ENCODE measurements at places on chromosomes 7 and 10.
A peak's percentile ranks its signal among the peaks of the same experiment; 100 is the strongest.

DNA sequence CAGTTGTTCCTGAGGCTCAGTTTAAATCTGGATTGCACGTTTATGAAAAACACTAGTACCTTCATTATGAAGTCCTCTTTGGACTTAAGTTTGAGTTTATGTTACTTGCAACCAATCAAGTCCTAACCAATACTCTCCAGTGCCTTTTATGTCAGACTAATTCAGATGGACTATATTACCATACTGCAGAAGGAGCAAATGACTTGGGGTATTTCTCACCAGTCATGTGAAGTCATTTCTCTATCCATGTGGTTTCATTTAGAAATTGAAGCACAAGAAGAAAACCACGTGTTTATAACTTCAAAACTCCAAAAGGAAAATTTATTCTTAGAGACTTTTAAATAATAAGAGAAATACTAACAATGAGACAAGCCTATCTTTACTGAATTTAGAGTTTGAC is 201.6 kb downstream of the MBL2 start:
- no peak for DNase-seq

- no peak for DNase-seq
Measured at GRCh38 chr7:17556247-17556956, 257.9 kb downstream of the AHR start.

- DNase-seq, result peak; percentile 51
Measured at GRCh38 chr7:20330928-20331909, 519 bp downstream of the ITGB8 start.

DNA sequence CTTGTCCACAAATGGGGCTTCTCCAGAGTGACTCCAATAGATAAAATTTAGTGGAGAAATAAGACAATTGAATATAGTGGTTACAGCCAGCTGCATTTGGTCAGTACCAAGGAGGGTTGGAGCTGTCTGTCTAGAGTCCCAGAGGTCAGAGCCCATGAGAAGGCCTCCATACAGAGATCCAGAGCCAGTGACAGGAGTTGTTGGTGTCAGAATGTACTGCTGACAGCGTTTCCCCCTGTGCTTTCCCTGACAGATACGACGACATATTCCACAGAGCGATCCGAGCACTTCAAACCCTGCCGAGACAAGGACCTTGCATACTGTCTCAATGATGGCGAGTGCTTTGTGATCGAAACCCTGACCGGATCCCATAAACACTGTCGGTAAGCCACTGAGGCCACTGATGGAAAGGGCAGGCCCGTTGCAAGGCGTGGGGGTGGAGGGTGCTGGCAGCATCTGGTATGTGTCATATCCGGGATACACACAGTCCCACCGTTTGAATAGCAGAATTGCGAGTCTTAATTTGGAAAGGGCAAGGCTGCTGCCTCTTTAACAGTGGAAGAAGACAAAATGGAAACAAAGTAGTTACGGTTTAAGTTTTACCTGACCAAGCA is 483.6 kb downstream of the NRG3 start:
- DNase-seq, result peak; percentile 4

DNA sequence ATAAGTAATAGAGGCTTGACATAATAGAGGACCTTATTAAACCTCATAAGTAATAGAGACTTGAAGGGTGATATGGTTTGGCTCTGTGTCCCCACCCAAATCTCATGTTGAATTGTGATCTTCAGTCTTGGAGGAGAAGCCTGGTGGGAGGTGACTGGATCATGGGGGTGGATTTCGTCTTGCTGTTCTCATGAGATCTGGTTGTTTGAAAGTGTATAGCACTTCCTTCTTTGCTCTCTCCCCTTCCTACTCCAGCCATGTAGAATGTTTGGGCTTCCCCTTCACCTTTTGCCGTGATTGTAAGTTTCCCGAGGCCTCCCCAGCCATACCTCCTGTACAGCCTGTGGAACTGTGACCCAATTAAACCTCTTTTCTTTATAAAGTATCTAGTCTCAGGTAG is 8.6 kb downstream of the KIFBP start:
- DNase-seq, result no peak

GRCh38 chr7:12637819-12638592 is 49.4 kb upstream of the ARL4A start:
- no peak for DNase-seq

DNA sequence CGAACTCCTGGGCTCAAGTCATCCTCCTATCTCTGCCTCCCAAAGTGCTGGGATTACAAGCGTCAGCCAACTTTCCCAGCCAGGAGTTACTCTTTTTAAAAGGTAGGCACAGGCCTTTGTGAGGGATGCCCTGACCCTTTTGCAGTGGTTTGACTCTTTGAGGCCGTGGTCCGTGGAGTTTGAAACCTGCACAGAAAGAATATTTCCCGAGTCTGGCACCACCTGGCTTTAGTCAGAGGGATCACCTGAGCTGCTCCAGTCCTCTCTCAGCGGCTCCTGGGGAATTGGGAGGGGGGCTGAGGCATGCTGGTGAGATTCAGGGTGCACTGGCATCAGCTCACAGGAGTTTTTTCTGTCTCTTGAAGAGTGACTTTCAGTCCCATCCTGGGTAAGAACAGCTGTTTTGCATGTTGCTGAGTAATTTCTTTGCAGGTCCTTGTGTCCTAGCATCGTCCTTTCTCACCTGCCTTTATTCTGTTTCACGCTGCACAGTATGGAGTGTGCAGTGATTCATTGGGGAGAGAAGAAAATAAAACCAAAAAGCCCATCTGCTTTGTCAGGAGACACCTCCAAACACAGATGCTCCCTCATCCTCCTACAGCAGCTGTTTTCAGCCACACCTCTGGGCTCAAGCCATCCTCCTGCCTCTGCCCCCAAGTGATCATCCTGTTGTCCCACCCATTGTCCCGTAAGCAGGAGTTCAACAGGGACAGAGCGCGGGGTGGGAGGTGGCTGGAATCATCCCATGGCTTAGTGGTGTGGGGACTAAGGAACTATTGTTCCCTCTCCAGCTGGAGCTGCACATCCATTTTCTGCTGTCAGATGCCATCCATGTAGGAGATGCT is 284.7 kb downstream of the CAMK1D start:
- no peak for DNase-seq

DNA sequence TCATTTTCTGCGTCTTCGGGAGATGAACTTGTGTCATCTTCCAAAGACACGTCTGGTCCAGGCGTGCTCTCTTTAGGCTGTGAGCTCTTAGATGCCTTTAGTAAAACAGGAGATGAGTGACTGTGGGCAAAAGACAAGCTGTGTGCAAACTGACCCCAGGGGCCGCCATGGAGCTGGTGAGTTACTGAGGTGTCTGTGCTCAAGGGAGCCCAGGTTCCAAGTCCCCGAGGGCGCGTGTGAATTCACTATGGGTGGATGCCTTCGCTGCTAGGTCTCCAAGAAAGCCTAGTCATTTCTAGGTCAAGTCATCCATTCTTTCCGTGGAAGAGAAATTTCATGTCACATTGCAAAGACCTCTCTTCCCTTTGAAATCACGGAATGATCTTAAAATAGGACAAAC is 83.9 kb upstream of the NMT2 start:
- no peak for DNase-seq

- no peak for DNase-seq
Measured at GRCh38 chr7:106392590-106392989, 107.8 kb upstream of the NAMPT start.

DNA sequence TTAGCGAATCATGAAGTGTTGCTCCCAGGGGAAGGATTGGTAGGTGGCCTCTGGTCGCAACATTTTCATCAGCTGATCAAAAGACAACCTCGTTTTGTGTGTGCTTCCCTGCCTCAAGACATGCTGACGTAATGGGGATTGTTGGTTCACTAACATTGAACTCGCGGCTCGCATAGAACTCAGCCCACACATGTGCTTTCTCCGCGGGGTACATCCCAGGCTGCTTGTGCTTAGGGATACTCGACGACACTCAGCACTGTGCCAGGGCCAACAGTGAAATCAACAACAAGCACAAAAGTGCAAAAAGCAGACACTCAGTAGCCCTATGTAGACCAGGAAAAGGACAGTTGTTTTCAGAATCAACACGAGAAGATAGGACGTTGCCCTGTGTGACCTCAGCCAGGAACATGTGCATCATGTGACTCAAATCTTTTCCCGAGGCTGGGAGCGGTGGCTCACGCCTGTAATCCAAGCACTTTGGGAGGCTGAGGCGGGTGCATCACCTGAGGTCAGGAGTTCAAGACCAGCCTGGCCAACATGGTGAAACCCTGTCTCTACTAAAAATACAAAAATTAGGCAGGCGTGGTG is 20.8 kb downstream of the WIPI2 start:
- no peak for DNase-seq

- DNase-seq, result no peak
Measured at GRCh38 chr10:131640045-131640644, 260.7 kb upstream of the PPP2R2D start.

DNA sequence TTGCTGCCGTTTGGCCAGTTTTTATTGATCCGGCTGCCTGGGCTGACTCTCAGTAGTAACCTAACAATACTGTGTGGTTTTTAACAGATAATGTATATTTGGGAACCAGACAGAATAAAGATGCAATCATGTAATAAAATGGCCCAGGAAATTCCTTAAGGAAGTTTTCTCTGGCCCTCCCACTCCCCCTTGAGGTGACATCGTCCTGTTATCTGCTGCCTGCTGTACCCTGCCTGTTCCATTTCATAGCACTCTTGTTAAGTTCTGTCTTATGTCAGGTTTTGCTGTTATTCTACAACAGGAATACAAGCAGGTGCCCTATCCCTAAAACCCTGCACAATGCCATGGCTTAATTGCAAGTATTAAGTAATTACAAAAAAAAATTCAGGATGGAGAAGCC is 12.5 kb downstream of the ITGB8 start:
- DNase-seq, result no peak

DNA sequence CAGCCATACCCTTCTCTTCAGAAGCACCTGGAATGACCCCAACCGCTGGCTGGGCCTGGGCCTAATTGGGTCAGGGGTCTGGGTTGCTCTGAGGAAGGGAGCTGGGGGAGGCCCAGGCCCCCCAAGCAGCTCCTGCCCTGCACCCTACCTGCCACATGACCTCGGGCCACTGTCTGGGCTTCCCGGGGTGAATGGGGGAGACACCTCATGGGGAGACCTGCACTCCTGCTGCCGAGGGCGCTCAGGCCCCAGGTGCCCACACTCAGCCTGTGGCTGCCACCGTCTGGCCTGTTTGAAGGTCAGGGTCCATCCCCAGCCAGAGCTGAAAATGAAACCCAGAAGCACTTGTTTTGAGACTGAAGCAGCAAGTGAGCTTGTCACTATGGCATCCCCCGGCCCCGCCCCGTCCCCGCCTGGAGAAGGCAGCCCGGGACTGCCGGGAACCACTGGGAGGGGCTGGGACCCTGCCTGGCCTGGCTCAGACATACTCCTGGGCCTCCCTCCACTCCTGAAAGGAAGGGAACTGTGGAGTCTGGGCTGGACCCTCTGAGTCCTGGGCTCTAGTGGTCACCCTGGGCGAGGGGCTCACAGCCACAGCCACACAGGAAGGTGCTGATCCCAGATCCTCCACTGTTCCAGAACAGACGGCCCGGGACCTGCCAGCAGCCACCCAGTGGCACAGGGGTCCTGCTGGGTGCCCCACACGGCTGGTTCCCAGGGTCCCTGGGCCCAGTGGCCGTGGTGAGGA is 7.4 kb upstream of the MICALL2 start:
- peak; percentile 42 for DNase-seq

DNA sequence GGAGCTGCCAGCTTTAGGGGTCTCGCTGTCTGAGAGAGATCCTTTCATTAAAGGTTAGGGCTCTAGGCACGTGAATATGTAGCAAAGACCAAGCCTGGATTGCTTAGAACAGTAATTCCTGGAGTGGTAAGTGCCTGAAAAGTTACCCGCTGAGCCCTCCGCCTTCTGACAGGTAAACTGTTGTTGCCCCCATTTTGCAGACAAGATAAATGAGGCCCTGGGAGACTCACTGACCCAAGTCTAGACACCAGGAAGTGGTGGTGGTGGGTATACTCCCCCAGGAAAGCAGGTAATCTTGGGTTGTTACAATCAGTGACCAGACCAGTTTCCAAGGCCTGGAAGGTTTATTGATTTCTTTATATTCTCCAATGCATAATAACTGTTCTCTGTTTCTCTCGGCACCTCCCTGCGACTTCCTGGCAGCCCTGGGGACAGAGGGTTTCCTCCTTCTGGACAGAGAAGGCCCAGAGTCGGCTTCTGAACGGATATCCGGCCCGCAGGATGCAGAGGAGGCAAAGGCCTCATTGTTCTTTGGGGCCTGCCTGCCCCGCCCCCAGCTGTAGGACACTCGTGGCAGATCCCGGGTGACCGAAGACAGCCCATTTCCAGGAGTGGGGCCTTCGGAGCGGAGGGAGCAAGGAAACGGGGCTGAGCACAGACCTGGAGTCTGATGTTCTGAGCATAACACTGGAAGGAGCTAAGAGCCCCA is 1.3 kb upstream of the GRK5 start:
- no peak for DNase-seq

GRCh38 chr7:120735791-120736190 is 122.2 kb downstream of the TSPAN12 start:
- DNase-seq, result peak; percentile 52

DNA sequence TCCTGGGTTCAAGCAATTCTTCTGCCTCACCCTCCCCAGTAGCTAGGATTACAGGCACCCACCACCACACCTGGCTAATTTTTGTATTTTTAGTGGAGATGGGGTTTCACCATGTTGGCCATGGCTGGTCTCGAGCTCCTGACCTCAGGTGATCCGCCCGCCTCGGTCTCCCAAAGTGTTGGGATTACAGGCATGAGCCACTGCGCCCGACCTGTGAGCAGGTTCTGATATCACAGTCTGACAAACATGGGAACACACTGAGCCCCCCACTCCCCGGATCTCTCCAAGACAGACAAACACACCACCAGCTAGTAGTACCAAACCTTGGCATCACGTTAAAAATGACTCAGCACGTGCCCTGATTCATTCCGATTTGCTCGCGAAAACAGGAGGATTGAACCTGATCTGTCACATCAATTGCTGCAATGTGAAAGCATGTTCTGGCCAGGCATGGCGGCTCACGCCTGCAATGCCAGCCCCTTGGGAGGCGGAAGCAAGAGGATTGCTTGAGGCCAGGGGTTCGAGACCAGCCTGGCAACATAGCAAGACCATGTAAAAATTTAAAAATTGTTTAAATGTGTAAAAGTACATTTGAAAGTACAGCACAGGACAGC is 106.5 kb downstream of the SMURF1 start:
- DNase-seq, result no peak

All from astrocyte (in vitro differentiated cells and primary cell).